Activated gamma-delta T cell treated with Interleukin-2 at 50 U/mL for 16 hours (primary cell): ENCODE measurements at places on chromosomes 7 and 10.

GRCh38 chr7:93185303-93186027, 37.3 kb upstream of the SAMD9L start:
- no peak for DNase-seq

GRCh38 chr7:36784991-36785940, 61.0 kb upstream of the AOAH start:
- peak; percentile 72 for DNase-seq

DNA sequence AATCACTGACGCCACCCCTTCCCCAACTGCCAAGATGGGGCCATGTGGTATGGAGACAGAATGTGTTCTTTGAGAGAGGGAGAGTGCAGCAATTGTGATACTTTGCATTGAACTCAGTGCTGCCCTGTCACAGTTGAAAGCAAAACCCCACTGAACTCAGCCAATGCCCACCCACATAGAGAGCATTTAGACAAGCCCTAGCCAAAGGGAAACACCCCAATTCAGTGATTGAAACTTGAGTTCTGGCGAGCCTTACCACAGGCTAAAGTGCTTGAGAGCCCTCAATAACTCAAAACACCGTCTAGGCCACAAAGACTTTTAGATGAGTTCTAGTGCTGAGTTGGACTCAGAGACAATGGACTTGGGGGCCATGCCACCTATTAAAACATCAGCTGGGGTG, 751.9 kb upstream of the POT1 start:
- DNase-seq = no peak

DNA sequence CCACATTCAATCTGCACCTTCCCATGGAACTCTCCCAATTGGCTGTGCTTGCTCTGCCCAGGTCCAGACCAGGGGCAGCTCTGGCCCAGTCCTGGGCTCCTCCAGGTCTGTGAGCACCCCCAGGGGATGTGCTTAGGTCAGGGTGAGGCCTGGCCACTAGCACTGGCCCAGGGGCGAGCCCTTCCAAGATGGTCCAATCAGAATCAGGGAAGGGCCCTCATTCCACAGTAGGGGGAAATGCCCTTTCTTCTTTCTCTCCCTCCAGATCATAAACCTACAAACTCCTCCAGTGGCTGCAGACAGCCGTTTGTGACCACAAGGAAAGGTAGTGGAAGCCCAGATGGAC, 157.0 kb downstream of the PRKAG2 start:
- no peak for DNase-seq

DNA sequence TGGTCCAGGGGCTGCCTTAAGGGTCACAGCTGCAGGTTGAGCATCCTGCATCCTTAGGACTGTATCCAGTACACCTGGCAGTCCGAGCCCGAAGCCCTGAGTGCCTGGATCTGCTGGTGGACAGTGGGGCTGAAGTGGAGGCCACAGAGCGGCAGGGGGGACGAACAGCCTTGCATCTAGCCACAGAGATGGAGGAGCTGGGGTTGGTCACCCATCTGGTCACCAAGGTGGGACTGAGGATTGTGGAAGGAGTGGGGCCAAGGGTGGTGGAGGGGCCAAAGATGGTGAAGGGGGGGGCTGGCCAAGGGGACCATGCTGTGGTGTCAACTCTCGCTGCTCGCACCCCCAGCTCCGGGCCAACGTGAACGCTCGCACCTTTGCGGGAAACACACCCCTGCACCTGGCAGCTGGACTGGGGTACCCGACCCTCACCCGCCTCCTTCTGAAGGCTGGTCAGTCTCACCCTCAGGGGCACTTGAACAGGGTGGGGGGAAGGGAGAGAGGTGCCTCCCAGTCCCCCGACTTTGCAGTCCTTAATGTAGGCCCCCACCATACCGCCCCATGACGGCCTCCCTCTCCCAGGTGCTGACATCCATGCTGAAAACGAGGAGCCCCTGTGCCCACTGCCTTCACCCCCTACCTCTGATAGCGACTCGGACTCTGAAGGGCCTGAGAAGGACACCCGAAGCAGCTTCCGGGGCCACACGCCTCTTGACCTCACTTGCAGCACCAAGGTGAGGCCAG, 5.3 kb downstream of the NFKB2 start:
- no peak for DNase-seq

GRCh38 chr10:96276831-96277230, 5.5 kb upstream of the BLNK start:
- DNase-seq = no peak

- no peak for DNase-seq
These were observed 101.8 kb downstream of the GNAT3 start for GRCh38 chr7:80410081-80410480.

- peak; percentile 82 for DNase-seq
These were observed at the start of gene REPIN1 for GRCh38 chr7:150368096-150368883. Gene REPIN1, plus strand, starts transcription at chr7:150368822. Its CDS starts 890 bp downstream, at chr7:150369712.

GRCh38 chr7:68998136-68998535, 600.1 kb upstream of the AUTS2 start:
- DNase-seq = no peak

DNA sequence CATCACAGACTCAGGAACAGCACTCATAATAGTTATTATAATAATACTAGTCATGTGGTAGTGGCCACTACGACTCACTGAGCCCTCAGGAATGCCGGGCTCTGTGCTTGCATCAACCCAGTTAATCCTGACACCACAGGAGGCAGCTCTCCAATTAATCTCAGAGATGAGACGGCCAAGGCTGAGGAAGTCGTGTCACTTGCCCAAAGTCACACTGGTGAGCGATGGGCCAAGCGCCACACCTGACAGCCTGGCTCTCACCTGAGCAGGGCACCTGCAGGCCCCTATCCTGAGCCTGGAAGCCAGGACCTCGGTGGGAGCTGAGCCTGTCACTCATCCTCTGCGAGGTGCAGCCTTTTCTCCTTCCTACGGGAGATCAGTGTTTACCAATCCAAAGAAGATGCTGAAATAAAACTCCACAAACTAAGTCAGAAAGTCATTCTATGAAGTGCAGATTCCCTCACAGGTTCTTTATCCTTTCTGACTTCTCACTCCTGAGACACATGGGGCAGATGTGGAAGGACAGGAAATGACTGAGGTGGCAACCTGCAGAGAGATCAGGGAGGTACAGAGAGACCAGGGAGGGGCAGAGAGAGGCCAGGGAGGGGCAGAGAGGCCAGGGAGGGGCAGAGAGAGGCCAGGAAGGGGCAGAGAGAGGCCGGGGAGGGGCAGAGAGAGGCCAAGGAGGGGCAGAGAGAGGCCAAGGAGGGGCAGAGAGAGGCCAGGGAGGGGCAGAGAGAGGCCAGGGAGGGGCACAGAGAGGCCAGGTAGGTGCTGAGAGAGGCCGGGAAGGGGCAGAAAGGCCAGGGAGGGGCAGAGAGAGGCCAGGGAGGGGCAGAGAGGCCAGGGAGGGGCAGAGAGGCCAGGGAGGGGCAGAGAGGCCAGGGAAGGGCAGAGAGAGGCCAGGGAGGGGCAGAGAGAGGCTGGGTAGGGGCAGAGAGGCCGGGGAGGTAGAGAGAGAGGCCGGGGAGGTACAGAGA, 38.5 kb downstream of the VIPR2 start:
- no peak for DNase-seq

DNA sequence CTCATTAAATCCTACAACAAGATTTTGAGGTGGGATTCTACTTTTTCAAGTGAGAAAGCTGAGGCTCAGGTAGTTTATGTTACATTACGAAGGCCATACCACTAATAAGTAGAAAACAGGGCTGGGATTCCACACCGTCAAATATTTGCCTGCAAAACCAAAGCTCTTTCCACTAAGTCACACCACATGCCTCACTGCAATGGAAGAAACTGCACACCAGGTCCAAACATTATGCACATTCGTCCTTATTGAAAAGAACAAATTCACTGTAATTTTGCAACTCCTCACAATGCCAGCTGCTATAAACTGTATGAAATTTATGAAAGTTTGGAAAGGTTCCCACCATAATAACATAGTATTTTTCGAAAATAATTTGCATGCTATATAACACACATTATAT, 66.5 kb downstream of the DGKB start:
- no peak for DNase-seq

DNA sequence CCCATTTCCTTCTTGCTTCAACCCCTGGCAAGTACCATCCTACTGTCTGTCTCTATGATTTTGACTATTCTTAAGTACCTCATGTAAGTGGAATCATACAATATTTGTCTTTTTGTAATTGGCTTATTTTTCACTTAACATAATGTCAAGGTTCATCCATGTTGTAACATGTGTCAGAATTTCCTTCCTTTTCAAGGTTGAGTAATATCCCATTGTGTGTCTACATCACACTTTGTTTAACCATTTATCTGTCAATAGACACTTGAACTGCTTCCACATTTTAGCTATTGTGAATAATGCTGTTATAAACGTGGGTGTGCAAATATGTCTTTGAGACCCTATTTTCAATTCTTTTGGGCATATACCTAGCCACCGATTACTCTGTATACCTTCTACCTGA, 14.0 kb upstream of the CDK14 start:
- DNase-seq = no peak

DNA sequence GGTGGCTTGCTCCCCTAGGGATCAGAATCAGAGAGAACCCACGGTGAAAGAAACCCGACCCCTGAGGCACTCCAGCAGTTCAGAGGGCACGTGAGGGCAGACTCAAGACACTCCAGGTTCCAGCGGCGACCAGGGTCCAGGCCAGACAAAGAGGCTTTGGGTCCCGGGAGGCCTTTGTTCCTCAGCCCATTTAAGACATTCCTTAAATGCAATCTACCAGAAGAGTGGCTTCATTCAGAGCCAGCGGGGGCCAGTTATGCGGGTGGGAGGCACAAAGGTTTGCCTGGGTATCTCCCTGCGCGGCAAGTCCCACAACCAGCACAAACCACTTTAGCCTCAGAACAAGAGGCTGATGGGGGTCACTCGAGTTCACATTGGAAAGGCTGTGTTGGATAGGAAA, 53.6 kb downstream of the AFAP1L2 start:
- DNase-seq = no peak

DNA sequence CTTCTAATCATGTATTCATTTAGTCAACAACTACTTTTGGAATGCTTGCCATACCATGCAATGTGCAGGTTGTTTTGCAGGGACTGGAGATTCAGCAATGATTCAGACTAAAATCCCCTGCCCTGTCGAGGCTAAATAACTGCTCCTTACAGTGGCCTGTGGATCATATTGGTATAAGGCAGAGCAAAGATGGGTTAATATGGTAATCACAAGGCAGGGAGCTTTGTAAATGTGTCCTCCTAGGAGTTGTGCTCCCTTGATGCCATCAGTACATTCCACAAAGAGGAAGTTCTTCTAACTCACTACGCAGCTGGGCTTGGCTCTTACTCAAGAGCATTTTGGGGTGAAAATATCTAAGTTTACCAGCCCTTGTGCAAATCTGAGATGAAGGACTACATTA, 614 bp upstream of the IFIT2 start:
- DNase-seq = no peak

DNA sequence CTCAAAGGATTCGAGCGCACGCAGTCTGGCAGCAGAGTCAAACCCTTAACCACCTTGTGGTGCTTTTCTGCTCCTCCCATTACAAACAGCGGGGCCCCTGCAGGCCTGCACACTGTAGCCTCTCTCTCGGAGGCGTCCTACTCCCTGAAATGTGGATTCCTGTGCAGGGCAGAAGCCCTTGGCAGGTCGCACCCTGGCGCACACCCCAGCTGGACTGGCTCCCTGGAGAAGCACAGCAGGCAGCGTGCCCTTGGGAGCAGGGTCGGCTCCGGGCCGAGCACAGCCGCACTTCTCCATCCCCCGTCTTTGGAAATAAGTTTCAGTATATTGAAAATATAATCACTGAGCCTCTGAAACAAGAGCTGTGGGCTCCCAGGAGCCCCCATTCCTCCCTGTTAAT, 144.1 kb downstream of the C10orf105 start:
- DNase-seq = no peak

- DNase-seq = no peak
These were observed 338 bp downstream of the ATP6V0E2 start for GRCh38 chr7:149873970-149874643.

- DNase-seq = no peak
These were observed 99.6 kb upstream of the AUTS2 start for GRCh38 chr7:69498671-69499070.

- DNase-seq = peak; percentile 9
These were observed at the start of gene VWA2 for GRCh38 chr10:114239117-114239993. Gene VWA2, plus strand, starts transcription at chr10:114239254. Its CDS starts 9,460 bp downstream, at chr10:114248714.

DNA sequence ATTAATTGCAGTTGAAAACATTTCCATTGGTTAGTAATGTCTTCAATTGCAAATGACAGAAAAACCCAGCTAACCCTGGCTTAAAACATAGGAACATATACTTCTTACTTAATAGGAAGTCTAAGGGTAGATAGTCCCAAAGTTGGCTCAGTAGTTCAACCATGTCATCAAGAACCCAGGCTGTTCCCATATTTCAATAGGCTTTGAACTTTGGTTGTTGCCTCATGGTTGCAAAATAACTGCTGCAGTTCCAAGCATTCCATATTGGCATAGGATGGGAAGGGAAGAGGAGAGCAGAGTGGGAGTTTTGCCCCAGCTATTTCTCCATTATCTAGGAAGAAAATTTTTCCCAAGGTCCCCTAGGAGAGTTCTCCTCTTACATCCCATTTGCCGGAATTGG, 81.4 kb upstream of the EEPD1 start:
- DNase-seq = no peak

DNA sequence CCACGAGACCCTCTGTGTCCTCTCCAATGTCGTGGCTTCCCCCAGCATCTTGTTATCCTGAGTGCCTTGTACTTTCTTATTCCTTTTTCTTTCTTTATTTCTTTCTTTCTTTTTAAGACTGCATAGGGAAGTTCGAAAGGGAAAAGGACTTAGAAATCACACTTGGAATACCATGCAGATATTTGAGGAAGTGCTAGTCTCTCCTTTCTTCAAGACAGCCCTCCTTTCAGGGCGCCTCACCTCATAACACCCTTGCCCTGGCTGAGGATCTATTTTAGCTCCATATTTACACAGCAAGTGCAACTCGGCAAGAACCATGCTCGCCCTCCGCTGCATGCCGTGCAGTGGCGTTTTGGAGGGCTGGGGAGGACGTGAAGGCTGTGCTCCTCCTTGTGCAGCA, 232.3 kb upstream of the GLI3 start:
- DNase-seq = no peak
